ENCODE measurements at places on chromosomes 6 and 20.

DNA sequence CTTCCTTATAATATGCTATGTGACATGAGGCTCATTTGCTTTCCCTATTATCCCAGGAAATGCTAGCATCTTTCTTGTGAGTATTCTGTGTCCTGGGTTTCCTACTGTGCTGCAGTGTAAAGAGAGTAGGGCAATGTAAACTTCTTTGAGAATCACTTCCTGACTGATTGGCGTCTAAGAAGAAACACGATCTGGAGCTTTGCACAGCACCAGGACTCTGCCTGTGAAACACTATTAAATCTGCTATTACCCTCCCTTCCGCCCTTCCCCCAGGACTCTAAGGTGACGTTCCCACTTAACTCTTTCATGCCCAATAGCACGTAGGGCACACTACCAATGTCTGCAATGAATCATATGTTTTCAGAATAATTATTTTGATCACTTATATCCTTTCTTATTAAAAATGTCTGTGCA, 607.3 kb upstream of the CITED2 start:
- peak; percentile 85 for DNase-seq

GRCh38 chr20:4104842-4105241, 89.5 kb upstream of the RNF24 start:
- DNase-seq: no peak

GRCh38 chr6:16224409-16224808, 14.0 kb upstream of the GMPR start:
- DNase-seq: no peak

DNA sequence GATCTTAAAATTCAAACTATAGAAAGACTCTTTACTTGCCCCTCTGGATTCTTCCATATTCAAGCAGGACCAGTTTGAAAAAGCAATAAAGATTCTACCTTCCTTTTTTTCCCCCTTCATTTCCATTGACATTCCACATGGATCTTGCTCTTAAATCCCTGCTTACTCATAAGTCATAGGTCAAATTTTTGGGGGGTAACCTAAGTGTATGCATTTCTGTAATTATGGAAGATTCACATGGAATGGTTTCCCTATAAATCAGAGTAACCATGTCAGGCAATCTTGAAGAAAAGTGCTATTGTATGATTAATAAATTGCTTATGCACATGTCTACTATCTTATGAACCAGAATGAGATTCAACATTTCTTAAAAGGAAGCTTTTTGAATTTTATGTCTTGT, 551.0 kb downstream of the HAO1 start:
- no peak for DNase-seq

- DNase-seq: no peak
Observed at GRCh38 chr6:64737418-64737817, 969.6 kb downstream of the EYS start.

- DNase-seq: no peak
Observed at GRCh38 chr6:9851006-9851405, 563.9 kb downstream of the TFAP2A start.

GRCh38 chr20:45306431-45306982, at the start of gene RBPJL:
TSS of gene RBPJL (plus strand) at chr20:45306840. CDS start at chr20:45306923, 83 bp downstream.
- no peak for DNase-seq

DNA sequence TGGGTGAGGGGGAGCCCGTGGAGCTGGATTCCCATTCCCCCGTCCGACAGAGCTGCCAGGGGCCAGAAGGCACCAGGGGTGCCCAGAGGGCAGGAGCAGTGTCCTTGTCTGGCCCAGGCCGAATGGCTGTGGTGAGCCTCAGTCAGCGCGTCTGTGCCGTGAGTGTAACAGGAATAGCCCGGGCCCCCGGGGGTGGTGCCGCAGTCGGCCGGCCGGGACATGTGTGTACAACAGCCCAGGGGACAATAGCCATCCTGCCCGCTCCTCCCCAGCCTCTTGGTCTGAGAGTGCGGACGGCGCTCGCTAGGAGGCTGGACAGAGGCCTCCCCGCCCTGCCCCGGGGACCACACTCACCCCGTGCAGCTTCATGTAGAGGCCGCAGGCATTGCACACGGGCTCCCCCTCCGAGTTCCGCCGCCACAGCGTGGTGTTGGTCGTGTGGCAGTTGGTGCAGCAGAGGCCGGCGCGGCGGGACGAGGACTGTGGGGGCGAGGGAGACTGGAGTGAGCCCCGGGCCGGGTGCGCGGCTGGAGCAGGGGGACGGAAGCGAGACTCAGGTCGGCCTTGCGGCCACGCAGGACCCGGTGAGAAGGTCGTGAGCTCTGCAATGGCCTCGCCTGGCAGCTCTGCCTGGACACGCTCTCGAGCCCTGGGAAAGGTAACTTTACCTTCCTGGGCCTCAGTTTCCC, 9.6 kb downstream of the GATA5 start:
- no peak for DNase-seq

DNA sequence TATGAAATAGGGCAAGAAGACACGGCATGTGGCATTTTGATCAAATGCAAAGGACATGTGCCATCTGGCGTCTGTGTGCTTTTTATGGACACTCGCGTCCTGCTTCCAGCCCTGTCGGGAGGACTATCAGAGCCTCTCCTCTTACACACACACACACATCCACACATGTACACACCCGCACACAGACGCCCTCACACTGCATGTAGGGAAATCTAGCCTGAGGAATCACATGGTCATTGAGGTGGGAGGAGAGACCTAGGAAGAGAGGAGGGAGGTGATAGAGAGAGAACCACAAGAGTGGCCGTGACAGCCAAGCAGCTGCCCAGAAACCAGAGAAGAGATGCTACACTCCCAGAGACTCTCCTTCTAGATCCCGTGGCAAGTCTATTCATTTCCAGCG, 105.9 kb upstream of the CDYL start:
- DNase-seq: no peak

DNA sequence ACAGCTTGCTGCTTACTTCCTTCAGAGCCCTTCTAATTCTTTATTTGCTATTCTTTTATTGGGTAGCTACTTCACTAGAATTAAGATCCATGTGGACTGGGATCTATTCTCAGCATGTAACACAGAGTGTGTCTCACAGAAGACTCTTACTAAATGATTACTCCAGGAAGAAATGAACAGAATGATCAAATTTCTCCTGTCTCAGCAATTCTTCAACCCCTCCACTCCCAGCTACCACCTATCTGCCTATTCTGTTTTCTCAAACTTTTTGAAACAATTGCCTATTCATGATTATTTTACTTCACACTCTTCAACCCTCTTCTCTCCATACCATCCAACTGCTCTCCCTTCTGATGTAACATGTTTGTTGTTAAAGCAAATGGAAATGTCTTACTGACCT, 132.6 kb downstream of the BTBD9 start:
- no peak for DNase-seq

GRCh38 chr6:106608080-106608668, 21.1 kb downstream of the RTN4IP1 start:
- peak; percentile 75 for DNase-seq

- DNase-seq: no peak
Observed at GRCh38 chr20:38225900-38226263, 34.7 kb downstream of the KIAA1755 start.

GRCh38 chr6:13767121-13767808, 47.1 kb downstream of the MCUR1 start:
- peak; percentile 35 for DNase-seq

DNA sequence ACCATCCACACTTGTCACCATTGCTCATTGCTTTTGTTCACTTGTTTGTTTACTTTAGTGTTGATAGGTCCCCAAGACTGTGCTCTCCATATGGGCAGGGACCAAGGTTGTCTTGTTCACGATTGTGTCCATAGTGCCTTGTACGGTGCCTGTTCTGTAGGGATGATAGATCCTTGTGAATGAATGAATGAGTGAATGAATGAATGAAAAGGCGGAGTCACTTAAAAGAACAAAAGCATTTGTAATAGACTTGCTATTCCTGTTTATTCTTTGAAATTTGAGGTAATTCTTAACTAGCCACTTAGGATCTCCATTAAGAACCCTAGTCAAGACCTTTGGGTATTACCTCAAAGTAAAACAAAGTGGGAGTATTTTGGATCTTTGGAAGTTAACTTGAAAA, 47.0 kb downstream of the UTRN start:
- DNase-seq: no peak

- DNase-seq: peak; percentile 41
Observed at GRCh38 chr6:21900730-21901129, 307.2 kb downstream of the SOX4 start.

DNA sequence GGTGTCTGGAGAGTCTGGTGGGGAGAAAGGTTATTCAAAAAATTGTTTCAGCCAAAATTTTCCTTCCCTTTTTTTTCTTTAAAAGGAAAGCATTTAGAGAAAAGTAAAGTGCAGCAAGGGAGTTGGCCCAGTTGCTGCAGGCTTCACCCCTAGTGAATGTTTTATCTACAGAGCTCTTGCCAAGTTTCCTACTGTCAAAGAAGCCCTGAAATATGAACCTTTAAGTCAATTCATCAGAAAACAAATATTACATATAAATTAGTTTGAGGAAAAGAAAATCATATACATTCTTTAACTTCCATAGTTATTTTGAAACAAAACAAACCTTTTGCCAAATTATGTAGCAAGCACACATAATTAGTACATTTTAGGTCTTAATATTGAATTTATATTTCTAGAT, 25.0 kb upstream of the HMGCLL1 start:
- DNase-seq: no peak

DNA sequence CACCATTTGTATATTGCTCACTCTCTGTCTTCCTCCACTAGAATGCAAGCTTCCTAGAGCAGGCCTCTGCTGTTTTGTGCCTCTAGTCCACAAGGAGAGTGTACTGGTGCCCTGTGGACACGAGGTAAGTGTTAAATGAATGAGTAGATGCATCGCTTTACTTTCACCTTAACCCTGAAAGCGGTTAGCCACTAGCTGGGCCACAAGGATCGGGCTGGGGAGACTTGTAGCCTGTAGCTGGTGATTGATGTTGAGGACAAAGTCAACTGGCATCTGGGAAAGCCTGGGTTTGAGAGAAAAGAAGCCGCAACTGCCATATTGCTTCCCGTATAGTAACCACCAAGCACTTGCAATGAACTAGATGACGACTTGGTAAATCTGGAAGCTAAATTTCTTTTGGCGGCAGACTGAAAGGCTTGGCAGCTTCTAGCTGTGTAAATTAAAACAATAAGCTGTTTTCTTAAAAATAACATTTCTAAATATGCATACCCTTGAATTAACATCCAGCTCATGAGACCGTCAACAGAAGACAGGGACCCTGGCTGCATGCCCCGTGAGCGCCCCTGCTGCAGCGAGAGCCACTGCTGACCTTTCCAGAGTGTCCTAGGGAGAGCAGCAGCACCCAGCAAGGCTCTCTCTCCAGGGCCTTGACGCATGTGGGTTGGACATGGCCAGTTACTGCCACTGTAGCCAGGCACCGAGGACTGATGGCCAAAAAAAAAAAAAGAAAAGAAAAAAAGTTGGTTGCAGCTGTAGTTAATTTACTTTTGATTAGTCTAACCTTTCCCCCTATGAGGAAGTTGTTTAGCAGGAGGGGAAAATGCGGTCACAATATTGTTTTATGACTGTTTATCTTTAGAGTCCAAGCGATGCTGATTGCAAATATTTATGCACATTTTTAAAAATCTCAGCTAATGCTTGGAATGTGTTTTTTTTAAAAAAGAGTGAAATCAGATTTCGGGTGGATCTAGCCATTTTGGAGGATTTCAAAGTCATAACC, 315.1 kb downstream of the TFAP2C start:
- DNase-seq: no peak

DNA sequence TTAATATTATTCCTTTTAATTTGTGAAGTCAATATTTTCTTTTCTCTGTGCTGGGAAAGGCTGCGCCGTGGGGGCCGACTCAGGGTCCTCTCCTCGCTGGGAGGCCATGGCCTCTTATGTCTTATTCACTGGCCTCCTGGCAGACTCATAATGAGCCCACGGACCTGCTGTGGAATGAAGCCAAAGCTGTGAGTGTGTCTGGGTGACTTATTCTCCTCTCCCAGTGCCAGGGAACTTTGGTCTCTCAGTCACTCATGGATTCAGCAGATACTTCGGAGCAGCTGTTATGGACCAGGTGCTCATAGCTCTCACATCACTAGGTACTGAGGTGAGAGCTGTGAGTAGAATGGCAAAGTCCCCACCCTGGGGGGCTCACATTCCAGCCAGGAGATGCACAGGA, 297.6 kb downstream of the CDH26 start:
- DNase-seq: peak; percentile 14

DNA sequence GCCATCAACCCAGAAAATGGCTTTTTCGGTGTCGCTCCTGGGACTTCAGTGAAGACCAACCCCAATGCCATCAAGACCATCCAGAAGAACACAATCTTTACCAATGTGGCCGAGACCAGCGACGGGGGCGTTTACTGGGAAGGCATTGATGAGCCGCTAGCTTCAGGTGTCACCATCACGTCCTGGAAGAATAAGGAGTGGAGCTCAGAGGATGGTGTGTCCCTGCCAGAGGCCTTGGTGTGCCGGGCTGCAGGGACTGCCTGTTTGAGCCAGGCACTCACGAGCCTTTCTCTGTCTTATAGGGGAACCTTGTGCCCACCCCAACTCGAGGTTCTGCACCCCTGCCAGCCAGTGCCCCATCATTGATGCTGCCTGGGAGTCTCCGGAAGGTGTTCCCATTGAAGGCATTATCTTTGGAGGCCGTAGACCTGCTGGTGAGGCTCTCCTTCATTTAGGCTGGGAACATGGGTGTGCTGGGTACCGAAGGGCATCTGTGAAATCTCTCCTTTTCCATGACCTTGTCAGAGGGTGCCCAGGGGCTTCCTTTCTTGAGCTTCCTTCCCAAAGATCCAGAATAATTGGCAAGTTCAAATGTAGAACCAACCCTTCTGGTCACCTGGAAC, 3.4 kb downstream of the PCK1 start:
- no peak for DNase-seq

Measured in kidney glomerular epithelial cell (primary cell).